RPMI7951 (cell line): ENCODE measurements at places on chromosomes 2 and 18. TPM values are rescaled to one million over a fixed set of nuclear protein-coding genes. Genes with fewer than 3 reads are reported as not detected.

CXCR1 gene
- total RNA-seq = not detected in 2 replicates

HRH4 gene
- total RNA-seq = not detected in 2 replicates

CXCR4 gene
- total RNA-seq = not detected in 2 replicates

CEBPZOS gene
- 33.3 and 34.9 TPM in 2 replicates for total RNA-seq
